ENCODE measurements at places on chromosomes 6 and 20.

DNA sequence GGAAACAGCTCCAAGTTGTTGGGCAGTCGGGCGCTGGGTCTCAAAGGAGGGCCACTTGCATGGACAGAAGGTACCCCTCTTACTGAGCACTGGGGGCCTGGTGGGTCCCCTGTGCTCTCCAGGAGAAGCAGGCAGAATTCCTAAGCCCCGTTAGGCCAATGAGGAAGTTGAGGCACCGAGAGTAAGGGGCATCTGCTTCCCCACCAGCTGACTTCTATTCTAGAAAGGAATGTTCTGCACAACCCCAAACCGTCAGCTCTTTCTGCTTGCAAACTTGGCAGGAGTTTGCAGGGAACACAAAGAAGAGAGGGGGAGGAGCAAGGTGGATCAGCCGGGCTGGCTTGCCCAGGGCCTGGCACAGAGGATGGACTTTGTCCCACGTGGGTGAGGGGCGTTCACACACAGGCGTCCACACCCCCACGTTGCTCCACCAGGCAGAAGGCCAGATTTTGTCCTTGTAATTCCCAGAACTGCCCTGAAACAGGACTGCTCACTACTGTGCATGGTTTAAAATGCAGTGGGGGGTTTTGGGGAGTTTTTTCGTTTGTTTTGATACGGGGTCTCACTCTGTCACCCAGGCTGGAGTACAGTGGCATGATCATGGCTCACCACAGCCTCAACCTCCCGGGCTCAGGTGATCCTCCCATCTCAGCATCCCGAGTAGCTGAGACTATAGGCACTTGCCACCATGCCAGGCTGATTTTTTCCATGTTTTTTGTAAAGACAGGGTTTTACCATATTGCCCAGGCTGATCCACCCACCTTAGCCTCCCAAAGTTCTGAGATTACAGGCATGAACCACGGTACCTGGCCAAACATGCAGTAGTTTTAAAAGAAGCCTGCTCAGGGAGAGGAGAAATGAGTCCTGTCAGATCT, 93.3 kb downstream of the SNX5 start:
- peak; percentile 82 for DNase-seq

- peak; percentile 77 for DNase-seq
These were observed 39.9 kb downstream of the PREX1 start for GRCh38 chr20:48787861-48788375.

- DNase-seq = peak; percentile 32
These were observed 35.3 kb upstream of the EZR start for GRCh38 chr6:158854214-158855101.

DNA sequence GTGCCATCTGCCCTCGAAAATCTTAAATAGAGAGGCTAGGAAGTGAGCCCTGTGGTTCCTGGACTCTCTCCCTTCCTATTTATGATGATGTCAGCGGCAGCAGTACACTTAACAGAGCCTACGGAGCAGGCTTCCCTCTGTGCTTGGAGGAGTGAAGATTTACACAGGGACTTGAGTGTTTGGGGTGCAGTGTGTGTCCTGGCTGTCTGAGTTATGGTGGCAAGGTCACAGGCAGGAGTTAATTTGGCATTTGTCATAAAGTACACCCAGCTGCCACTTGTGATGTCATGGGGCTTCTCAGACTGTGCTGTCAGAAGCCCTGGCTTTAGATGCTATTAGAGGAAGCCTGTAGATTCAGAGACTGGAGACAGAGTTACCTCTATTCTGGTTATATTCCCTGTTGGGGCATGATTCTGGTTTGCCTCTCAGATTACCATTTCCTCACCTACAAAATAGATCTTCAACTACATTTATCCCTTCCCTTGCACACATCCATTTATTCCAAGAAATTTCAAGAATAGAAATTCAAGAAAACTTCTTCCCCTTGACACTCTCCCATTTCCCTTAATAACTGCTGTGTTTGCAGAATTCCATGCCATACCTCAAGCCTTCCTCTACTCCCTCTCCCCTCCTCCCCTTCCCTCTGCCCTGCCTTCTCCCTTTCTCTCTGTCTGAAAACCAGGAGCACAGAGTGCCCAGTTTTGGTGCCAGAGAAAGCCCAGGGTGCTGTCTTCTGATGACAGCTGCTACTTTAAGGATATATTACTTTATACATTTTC, 72.1 kb downstream of the SLC24A3 start:
- no peak for DNase-seq

GRCh38 chr6:162906479-162906878, 178.7 kb downstream of the PACRG start:
- no peak for DNase-seq

DNA sequence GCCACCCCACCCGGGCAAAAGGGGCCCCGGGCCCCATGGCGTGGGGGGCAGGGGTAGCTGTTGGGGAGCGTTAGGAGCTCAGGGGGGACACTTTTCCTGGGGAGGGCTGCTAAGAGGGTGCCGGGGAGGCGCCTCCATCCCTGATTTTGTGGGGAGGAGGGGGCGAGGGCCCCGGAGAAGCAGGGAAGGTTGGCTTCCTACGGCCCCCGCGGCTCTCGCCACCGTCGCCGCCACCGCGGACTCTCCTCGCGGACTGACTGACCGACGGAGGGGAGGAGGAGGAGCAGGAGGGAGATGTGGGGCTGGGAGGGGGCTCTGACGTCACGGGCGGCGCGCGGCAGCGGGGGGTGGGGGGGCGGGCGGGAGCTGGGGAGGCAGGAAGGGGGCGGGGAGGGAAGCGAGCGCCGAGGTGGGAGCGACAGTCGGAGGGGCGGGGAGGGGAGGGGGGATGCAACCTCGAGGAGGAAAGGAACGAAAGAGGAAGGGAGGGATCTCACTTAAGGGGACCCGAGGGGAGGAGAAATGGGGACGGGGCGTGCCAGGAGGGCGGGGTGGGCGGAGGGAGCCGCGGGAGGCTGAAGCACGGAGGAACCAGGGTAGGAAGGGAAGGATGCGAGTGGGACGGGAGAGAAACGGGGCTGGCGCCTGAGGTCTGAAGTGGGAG, 5.1 kb downstream of the GABBR1 start:
- DNase-seq = peak; percentile 78

DNA sequence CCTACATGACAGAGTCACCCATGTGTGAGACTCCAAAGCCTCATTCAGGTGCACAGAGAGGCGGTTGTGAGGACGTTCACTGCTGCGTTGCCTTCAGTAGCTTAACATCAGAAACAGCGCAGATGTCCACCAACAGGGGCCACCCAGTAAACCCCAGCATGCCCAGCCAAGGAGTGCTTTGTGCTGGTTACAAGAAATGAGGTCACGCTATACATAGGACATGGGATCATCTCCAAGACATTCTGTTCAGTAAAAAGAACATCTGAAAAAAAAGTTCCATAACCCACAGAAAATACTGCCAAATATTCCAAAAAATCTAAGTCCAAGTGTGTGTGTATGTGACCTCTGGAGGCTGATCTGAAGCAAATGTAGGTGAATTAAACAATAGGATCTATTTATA, 16.0 kb downstream of the SLC52A3 start:
- no peak for DNase-seq

DNA sequence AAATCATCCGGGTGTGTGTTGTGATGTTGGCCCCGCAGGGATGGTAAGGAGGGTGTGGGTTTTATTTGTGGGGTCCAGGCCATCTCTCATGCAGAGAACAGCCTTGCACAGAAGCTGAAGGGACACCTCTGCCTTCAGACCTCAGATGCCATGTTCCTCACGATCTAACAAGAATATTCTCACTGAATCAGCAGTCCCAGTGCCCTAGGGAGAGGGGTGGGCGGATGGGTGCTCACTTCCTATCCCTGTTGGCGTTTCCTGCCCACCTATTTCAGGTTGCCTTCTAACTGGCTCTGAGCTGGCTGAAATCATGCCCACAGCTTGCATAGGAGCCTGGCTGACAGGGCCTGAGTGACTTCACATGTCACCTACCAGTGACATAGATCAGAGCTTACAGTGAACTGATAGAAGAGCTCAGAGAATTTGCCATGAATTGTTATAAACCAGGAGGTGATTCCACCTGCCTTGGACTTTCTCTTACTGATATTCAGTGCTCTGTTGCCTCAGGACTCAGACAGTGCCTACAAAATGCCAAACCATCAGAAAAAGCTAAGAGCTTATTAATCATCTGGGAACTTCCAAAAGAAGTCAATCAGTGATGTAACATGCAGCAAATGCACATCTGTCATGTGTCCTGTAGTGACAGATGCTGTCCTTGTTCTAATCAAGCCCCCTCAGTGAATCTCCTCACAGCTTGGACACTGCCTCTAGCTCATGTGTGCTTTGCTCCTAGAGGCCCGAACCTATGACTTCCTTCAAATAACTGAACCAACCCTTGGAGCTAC, 285.8 kb upstream of the PRND start:
- DNase-seq = peak; percentile 16

GRCh38 chr20:30812739-30813411, 444.6 kb upstream of the DEFB115 start:
- no peak for DNase-seq

GRCh38 chr6:37060195-37060559, 54.7 kb downstream of the FGD2 start:
- no peak for DNase-seq

DNA sequence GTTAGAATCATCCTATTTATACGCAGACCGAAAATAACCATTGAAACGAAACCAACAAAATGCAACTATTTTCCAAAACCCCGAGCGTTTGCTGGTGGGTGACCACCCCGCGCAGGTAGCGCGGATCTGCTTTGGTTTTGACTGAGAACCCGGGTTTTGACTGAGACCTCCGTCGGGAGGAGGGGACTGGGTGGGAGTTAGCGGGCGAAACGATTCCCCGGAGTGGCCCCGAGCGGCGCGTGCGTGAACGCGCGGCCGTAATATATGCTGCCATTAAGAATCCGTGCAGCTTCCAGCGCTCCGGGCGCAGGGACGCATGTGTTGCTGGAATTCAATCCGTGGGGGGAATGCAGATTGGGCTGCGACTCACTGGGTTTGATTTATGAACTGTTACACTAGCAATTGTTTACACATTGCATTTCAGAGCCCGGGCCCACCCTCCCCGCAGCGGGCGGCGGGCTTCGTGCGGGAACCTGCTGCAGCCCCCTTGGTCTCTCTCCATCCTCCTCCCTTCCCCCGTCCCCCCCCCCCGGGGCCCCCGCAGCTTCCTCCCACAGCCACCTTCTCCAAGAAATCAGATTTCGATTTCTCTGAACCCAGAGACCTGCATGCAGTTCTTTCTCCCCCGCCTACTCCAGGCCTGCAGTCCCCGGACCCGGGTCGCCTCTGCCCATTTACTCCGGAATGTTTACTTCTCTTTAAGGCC, 9.9 kb downstream of the NRN1 start:
- peak; percentile 77 for DNase-seq

GRCh38 chr6:41642090-41642959, 4.1 kb downstream of the MDFI start:
- DNase-seq = no peak

DNA sequence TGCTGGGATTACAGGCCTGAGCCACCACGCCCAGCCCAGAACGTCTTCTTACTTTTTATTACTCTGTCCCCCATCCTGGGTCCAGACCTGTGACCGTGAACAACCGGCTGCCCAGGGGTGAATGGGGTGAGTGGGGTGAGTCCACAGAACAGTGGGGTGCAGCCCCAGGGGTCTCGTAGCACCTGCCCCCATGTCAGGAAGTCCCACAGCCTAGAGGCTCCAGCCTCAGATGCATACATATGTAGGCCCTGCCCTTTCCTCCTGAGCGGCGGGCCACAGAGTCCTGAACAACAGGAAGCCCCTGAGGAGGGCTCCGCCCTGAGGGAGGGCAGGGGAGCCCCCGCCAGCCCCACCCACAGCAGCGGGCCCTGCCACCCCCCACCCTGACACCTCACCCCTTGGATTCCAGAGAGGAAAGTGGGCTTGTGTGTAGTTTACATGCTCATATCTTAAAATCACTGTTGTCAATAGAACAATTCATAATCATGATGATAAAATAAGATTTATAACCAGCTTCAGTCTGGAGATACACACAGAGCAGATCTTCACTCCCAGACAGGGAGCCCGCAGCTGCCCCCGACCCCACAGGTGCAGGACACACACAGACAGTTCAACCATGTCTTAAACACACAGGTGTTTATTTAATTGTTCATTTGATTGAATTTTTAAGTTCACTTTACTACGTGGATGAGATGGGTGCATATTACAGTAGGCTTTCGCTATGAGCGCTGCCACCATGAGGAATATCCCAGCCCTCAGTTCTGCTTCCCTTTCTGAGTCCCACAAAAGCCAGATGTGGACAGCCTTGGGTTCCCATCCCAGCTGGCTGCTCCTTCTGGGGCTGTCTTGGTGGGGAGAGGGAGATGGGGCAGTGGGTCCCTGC, 12.4 kb upstream of the GMEB2 start:
- no peak for DNase-seq

DNA sequence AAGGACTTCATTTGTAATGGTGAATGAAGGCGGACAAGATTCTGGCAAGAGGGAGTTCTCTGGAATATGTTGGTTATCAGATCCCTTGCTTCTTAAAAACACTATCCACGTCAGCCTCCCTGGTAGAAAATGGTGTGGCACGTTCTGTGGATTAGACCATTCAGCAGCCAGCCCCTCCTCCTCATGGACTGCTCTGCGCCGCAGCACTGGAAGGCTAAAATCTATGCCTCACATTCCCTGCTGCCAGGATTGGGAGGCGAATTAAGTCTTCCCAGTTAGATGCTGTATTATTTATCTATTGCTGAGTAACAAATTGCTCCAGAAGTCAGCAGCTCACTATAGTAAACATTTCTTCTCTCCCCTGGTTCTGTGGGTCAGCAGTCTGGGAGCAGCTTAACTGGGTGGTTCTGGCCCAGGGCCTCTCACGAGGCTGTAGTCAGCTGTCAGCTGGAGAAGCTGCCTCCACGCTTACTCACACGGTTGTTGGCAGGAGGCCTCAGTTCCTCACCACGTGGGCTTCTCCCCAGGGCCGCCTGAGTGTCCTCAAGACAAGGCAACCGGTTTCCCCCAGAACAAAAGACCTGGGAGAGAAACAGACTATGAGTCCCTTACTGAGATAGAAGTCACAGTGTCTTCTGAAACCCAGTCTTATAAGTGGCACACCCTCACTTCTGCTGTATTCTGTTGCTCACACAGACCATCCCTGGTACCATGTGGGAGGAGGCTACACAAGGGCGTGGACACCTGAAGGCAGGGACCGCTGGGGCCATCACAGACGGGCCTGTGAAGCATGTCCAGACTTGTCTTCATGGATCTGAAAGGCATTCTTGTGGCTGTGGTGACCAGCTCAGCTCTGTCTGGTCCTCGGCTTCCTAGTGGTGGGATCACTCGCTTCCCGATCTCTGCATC, 101.0 kb downstream of the NRN1 start:
- DNase-seq = peak; percentile 98

DNA sequence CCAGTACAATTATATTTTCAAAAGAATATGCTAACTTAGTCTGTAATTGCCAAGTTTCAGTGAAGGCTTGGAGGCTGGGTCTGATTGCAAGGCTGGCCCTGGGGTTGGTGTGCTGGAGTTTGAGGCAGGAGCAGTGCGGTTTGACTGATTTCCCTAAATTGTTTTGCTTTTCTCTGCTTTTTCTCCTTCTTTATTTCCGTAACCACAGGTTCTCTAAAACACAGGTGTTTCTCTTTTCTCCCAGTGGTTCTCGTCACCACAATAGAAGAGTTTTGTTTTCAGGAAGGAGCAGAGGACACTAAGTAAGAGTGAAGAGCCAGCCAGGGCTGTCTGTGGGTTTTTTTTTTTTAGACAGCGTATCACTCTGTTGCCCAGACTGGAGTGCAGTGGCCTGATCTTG, 8.2 kb upstream of the SNX9 start:
- no peak for DNase-seq
